GM04504 (cell line): ENCODE measurements at places on chromosomes 5 and 9.
A peak's percentile ranks its signal among the peaks of the same experiment; 100 is the strongest.

DNA sequence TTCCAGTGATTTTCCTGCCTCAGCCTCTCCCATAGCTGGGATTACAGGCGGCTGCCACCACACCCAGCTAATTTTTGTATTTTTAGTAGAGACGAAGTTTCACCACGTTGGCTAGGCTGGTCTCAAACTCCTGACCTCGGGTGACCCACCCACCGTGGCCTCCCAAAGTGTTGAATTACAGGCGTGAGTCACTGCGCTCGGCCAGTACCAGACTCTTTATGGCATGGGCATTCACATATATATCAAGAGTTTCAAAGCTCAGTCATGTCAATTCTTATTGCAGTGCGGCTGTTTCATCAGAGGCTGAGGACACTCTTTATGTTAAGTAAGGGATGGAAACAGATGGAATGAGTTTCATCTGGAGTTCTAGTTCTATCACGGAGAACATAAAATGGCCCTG, 315.2 kb upstream of the CDH6 start:
- no peak for DNase-seq

- DNase-seq: no peak
Measured at GRCh38 chr9:36039696-36040095, 3.0 kb downstream of the RECK start.

DNA sequence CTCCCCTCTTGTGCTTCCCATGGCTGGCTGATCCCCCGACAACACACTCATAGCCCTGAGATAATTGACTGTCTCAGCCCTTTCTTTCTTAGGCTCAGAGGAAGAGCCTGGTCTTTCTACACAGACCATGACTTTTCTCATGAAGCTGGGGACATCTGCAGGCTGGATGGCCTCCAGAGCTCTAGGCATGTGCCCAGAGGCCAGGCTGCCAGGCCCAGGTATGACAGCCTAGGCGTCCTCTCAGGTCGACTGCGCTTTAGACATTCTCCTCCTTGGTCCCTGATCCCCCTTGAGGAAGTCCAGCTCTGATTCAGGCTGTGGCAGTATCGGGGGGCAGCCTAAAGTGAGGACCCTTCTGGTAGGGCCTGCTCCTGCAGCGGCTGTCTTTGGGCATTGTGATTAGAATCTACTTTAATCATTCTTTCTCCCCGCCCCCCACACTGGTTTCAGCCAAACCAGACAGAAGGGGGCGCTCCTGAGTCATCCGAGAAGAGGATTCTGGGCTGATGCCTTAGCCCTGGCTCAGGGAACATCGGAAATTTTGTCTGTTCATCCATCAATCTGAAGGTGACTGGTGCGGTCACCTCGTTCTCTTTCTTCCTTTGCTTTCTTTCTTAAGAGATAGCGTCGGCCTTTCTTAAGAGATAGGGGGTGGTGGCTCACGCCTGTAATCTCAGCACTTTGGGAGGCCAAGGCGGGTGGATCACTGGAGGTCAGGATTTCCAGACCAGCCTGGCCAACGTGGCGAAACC, 66.5 kb upstream of the HSPA9 start:
- no peak for DNase-seq

- DNase-seq: no peak
Measured at GRCh38 chr5:137037848-137038247, 461.3 kb downstream of the SPOCK1 start.

- DNase-seq: no peak
Measured at GRCh38 chr5:134989266-134989830, 21.6 kb downstream of the CATSPER3 start.

GRCh38 chr5:31036411-31036810, 157.1 kb upstream of the CDH6 start:
- no peak for DNase-seq

DNA sequence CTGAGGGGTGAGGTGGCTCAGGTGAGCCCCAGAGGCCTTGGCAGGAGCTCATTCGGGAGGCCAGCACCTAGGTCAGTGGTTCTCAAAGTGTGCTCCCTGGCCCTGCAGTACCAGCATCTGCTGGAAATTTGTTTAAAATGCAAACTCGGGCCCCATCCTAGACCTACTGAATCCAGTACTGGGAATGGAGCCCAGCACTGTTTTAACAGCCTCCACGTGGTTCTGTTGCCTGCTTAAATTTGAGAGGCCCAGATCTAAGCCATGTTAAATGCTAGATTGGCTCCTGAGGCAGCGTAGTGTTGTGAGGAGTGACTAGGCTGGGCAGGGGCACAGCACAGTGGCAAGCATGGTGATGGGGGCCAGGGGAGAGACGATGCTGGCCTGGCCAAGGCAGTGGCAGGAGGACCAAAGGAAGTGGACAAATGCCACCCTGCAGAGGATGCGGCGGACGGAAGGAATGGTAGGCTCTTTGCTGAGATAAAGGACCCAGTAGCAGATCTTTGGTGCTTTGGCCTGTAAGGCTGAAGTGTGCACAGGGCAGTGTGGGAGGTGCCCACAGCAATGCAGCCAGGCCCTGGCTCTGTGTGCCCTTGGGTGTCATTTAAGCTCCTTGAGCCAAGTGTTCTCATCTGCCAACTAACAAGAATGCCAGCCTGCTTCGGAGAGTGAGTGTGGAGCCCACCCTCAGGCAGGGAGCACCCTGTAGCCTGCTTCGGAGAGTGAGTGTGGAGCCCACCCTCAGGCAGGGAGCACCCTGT, 4.2 kb downstream of the PRR7 start:
- DNase-seq: no peak

- DNase-seq: no peak
Measured at GRCh38 chr9:127574072-127574993, 37.7 kb upstream of the STXBP1 start.

GRCh38 chr9:123089790-123090189, 56.3 kb downstream of the GPR21 start:
- DNase-seq: no peak

- DNase-seq: no peak
Measured at GRCh38 chr5:125152044-125152443, 405.6 kb upstream of the ZNF608 start.

- DNase-seq: no peak
Measured at GRCh38 chr9:109718861-109719260, 61.1 kb upstream of the PALM2AKAP2 start.

GRCh38 chr5:91380491-91381238, 2.5 kb downstream of the ARRDC3 start:
- DNase-seq: peak; percentile 92

DNA sequence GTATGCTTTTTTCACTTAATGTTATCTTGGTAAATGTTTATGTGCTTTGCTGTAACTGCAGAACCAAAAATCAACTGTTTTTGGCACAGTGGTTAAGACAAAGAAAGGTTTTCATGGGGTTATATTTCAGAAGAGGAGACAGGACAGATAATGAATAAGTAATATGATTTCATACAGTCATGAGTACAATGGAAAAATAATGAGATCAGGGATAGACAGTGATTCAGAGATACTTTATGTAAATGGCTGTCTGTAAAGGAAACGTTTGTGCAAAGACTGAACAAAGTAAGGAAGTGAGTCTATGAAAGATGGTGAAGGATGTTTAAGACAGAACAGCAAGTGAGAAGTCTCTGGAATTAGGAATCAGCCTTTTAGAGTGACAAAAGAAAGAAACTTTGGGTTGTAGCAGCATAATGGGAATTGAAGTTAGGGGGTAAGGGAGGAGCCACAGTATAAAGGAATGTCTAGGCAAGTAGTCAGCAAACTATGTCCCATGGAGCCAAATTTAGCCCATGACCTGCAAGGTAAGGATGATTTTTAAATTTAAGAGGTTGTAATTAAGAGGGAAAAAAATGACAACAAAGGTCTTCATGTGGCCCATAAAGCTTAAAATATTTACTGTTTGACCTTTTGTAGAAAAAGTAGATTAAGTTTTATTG, 55.0 kb downstream of the TNPO1 start:
- DNase-seq: no peak

DNA sequence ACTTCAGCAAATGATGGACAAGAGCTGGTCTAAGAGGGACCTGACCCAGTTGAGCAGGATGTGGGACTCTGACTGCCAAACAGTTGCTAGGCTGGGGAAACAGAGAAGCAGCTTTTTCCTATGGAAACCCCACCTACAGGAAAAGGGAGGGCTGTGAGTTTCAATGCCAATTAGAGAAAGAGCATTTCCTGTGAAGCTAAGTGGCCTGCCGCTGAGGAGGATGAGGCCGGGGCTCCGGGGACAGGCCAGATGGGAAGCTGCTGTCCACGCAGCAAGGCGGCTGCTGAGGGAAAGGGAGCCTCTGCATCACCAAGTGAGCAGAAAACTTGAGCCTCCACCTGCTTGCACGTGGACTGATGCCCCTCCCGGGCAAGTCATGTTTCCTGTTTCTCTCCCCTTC, at the start of gene PCDH12:
Gene PCDH12 (minus strand): TSS at position 90 of the 400 bp plus-strand sequence. CDS start 351 bp downstream, outside the sequence.
- DNase-seq: no peak

DNA sequence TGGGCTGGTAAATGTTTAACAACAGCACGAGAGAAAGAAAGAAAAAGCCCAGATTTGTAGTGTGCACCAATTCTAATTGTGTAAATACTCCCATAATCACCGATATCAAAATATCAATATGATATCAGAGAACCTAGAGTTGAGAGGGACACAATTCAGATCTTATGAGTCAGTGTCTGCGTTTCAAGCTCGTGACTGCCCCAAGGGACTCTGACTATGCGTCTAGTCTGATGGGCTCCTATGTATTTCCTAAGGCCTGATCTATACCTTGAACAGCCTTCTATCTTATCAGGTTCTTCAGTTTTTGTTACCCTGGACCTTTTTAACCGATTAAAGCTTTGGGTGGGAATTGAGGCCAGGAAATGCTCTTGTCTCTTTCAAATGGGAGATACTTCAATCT, 243.0 kb upstream of the SLC24A2 start:
- no peak for DNase-seq

- peak; percentile 46 for DNase-seq
Measured at GRCh38 chr9:84300271-84300670, 40.3 kb downstream of the SLC28A3 start.

DNA sequence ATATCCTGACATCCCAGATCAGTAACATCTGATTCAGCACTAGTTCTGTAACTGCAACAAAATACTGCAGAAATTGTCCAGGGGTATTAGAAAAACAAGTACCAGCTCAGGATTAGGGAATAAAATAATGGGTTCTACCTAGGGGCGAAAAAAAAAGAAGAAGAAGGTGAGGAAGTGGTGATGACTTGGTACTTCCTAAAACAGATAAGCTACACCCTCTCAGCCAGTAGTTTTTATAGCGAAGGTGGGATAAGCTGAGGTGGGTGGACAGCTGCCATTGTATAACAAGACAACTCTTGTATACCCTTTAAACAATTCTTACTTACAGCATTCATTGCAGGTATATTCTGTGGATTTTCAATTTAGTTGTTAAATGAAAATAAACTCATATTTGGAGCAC, 19.1 kb downstream of the RAPGEF6 start:
- DNase-seq: no peak

DNA sequence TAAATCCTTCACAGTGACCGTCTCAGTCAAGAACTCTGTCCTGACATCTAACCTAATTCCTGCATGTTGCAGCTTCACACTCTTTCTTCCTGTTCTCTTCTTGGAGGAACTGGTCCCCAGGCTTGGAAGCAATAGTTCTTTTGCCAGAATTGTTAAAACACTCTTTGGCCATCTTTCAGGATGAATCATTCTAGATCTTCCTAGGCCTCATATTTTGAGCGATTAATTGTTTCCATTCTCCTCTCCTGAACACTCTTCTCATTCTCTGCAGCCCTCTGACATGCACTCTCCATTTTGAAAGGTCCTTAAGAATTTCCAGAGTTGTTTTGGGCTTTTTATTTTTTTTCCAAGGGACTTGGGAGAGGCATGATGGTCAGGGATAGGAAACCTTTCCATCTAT, 85.8 kb downstream of the FAM114A2 start:
- peak; percentile 57 for DNase-seq
